Activated CD4-positive, CD25-positive, alpha-beta regulatory T cell treated with anti-CD3 and anti-CD28 coated beads, Interleukin-2, amount 50 U/mL, for 16 hours (primary cell): ENCODE measurements at places on chromosomes 12 and 14.

GRCh38 chr12:34294671-34295365 lies 272.5 kb downstream of the ALG10 start:
- no peak for DNase-seq

DNA sequence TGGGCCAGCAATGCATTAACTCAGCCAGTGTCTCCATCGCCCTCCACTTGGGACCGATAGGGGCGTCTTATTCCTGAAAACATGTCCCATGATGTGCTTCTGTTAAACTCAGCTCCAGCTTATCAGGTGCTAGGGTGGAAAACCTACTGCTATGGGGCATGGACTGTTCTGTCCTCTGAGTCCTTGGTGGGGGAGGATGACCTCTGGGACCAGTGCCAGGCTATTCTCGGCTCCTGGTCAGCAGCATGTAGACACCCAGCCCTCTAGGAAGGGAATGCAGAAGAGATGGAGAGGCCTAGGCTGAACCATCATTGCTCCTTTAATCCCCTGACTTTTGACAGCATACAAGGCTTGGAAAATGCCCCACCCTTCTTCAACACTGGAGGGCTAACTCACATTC lies 486.2 kb downstream of the MED13L start:
- no peak for DNase-seq

- DNase-seq = no peak
These were observed 457.7 kb upstream of the TMEM132C start for GRCh38 chr12:127809275-127809674.

GRCh38 chr14:88270776-88271175 lies 52.3 kb downstream of the KCNK10 start:
- no peak for DNase-seq

GRCh38 chr12:15265875-15266274 lies 44.7 kb upstream of the RERG start:
- no peak for DNase-seq

- no peak for DNase-seq
These were observed 47.7 kb downstream of the MAX start for GRCh38 chr14:65054471-65055085.

DNA sequence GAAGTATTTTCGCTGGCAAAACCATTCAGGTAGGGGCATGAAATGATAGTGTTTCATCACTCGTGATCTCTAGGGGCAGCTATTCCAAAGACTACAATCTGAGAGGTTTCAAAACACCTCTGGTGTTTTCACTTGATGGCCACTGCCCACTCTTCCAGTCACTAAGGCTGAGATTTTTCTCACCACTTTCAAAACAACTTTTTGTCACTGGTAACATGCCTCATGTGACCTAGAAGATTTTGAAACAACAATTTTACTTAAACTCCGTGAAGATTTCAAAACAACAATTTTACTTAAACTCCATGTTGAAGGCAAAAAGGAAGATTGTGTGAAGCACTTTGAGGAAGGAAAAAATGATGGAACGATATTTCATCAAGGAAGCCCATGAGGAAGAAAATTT lies 1.2 kb upstream of the IRAK3 start:
- no peak for DNase-seq

GRCh38 chr14:64955297-64955696 lies 12.8 kb upstream of the GPX2 start:
- DNase-seq = no peak

DNA sequence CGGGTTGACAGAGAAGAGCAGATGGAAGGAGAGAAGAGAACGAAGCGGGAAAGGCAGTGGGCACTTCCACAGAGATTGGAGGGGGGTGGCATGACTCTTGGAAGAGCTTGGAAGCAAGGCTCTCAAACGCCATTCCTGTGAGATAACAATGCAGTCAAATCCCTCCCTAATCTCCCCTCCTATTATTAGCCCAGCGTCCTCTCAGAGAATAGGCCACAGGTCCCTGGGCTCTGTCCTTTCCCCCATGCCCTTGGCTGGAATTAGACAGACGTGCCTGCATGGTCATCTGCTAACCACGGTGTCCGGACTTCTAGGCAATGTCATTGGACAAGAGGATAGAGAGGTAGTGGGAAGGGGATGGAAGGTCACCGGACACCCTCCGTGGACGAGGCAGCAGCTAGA lies 8.0 kb upstream of the MYH7 start:
- DNase-seq = no peak

DNA sequence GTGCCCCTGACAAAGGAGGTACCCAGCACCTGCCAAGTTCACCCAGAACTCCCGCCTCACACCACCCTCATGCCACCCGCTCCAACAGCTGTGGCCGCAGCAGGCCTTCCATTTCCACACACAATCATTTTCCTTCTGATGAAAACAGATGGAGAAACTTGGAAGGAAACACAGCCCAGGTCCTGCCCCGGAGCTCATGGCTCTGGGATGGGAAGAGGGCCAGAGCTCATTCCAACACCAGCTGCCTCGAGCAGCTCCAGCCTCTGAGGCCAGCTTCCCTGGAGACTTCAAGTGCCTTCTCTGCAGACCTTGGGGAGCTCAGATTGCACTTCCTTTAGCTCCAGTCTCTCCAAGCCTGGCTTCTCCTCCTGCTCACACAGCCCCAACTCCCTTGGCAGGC lies 55.1 kb upstream of the CMKLR1 start:
- DNase-seq = no peak

- DNase-seq = no peak
These were observed 84.9 kb upstream of the DIO3 start for GRCh38 chr14:101476258-101476915.

DNA sequence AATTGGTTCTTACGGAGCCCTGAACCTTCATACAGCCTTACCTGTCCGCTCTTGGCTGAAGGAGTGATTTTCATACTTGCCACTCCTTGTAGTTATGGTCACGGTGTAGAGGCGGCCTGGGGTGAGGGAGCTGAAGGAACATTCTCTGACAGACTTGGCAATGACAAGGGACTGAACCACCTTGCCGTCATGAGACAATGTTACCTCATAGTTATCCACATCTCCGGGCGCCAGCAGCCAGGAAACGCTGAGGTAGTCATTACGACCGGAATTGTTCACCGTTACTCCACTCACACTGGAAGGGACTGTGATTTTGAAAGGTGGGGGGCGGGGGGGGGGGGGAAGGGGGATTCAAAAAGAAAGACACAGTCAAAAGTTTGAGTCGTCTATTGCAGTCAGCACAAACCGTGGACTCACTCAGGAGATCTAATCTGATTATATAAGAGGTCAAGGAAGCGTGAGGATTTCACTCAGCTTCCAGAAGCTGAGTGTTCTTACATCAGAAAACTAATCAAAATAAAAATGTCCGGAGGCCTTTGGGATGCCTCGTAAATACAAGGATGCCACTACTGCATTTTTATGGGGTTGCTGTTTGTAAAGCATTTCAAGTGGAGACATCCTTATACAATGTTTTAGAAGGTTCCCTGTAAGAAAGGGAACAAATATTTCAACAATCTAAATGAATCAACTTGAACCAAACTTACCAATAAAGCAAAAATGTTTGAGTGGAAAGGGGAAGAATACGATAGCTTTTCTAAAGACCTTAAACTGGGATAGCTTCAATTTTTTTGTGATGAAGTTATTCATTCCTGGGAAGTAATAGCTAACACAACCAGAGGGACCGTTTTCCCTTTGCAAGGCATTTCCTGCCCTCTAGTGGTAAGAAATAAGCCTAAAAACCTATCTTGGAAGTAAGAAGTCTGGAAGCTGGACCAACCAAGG lies 60.6 kb downstream of the PTPRB start:
- no peak for DNase-seq

GRCh38 chr12:119989361-119989730 lies 310 bp downstream of the BICDL1 start:
- no peak for DNase-seq

DNA sequence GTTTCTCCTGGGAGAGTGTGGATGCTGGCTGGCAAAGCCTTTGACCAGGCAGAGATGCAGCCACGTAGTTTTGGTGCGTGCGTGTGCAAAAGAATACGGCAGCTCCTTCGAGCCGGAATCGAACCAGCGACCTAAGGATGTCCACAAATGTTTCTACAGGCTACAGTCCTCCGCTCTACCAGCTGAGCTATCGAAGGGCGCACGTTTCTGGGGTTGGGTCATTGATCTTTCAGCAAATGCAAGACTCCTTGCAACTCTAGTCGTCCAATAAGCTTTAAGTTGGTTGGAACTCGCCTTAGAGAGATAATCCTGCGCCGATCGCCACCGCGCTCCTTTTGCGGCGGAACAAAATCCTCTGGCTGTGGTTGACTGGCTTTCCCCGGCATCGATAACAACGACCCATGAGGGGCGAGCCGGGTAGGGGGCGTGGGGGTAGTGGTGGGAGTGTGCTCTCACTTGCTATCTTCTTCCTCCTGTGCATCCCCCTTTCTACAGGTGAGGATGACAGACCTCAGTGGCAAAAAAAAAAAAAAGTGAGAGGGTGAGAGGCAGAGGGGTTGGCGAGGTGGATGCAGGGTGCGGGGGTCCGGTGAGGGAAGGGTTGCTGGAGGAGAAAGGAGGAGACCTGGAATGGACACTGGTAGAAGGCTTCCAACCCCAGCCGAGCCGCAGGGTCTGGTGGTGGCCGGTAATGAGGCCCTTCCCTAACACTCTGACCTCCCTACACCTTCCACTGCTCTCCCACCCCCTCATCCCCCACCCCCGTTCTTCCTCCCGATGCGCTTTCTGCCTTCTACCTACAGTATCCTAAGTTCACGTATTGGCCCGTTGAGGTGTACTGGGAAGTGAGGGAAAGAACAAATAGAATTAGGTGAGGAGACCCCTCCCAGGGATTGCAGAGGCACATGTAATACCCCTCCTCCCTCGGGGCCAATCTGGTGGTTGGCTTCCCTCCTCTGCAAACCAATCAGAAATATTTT lies 11.8 kb upstream of the OR6S1 start:
- DNase-seq = no peak

DNA sequence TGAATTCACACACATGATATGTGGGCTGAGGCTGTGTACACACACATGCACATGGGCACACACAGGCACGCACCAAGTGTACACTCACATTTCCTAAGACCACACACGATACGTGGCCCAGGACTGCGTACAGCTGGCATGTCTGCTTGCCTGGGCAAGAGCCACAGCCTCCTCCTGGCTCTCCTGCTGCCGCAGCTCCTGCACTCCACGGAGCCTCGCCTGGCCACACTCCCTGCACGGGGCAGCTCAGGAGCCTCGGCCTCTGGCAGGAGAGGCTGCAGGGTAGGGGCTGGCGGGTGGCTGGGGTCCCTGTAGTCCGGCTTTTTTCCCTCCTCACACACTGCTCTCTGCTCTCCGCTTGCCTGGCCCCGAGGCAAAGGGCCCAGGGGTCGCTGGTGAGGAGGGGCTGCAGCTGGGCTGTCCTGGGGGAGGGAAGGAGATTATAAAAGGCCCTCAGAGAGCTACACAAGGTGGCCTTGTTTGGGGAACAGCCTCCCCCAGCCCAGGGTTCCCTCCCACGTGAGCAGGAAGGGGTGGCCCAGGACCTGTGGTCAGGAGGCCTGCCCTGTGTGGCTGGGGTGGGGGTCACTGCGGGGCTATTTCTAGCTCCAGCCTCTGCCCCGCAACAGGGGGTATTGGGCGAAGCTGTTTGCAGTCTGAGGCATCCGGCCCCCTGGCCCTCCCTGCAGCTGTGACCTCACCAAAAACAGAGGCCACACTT lies 89.0 kb upstream of the SFSWAP start:
- no peak for DNase-seq

DNA sequence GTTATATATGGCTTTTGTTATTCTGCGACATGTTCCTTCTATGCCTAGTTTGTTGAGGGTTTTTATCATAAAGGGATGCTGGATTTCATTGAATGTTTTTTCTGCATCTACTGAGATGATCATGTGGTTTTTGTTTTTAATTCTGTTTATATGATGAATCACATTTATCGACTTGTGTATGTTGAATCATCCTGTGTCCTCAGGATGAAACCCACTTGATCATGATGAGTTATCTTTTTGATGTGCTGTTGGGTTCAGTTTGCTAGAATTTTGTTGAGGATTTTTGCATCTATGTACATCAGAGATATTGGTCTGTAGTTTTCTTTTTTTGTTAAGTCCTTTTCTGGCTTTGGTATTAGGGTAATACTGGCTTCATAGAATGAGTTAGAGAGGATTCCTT lies 291.2 kb downstream of the AKAP6 start:
- no peak for DNase-seq

DNA sequence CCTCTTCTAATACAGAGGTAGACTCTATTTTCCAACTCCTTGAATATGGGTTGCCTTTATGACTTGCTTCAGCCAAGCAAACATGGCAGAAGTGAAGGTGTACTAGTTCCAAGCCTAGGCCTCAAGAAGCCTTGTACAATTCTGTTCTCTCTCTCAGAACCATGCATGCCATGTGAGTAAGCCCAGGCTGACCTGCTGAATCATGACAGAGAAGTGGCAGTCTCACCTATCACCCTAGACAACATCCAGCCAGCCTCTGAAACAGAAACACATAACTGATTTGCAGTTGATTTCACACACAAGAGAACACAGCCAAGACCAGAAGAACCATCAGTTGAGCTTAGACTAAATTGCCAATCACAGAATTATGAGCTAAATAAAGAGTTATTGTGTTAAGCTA lies 157.2 kb downstream of the GARIN6 start:
- DNase-seq = no peak

GRCh38 chr12:2449586-2449985 lies 345.2 kb upstream of the FKBP4 start:
- no peak for DNase-seq

DNA sequence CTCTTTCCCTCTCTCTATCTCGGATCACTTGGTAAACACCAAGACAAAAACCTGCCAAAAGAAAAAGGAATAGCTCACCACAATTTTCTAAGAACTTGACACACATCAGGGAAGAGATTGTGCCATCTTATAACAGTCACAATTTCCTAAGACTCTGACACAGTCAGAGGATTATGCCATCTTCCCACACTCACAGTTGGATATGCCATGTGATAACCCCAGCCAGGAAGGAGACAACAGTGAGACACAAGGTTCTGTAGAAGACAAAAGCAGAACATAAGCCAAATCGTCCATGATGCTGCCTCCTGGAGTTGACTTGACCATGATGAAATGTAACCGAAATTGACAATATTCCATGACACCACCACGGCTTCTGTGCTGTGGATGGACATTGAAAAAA lies 2.8 kb upstream of the CLEC9A start:
- DNase-seq = no peak

GRCh38 chr12:15808652-15809051 lies 19.5 kb upstream of the EPS8 start:
- no peak for DNase-seq

DNA sequence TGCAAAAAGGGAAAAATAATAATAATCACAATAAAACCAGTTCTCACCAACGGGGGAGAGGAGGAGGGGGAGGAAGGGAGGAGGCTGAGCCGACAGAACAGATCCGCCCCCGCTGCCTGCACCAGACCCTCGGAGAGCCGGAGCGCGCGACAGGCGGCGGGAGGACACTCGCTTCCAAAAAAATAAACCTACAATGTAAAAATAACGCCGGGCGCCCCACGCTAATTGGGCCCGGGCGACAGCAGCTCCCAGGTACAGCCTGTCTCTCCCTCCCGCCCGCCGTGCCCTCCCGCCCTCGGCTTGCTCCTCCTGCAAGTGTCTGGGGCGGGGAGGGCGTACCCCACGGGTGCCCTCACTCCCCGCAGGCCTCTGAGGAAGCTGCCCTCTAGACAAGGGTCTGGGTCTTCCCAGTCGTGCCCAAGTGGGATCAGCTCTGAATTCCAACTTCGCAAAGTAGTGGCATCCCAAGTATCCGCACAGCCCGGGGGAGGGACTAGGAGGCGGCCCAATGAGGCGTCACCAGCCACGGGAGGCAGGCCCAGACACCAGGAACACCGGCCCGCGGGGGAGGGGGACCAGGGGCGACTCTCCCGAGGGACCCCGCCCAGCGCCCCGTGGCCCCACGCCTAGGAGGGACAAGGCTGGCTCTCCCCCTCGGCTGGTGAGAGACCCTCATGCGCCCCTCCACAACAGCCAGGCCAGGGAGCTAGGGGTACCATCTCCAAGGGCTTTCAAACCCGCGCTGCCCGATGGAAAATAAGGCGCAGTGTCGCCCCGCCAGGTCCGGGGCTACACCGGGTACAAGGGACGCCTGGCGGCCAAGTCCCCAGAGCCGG lies 1.0 kb downstream of the NCOR2 start:
- DNase-seq = peak; percentile 37
